ENCODE measurements at places on chromosomes 3 and 15. TPM values are rescaled to one million over a fixed set of nuclear protein-coding genes. Genes with fewer than 3 reads are reported as not detected.

Gene WDR93
- total RNA-seq, result 0.25 TPM

Gene LRRC2
- total RNA-seq, result not detected

Gene SLITRK3
- total RNA-seq, result not detected

Gene TEX55
- total RNA-seq, result not detected

Gene CD200R1
- total RNA-seq, result not detected

Gene TM4SF18
- 36.3 TPM for total RNA-seq

Gene CCR2
- total RNA-seq, result not detected

Gene LAMB2
- 114 TPM for total RNA-seq

Gene GREM1
- total RNA-seq, result 5.8 TPM

Gene SLC12A8
- 1.2 TPM for total RNA-seq

Gene TMEM207
- not detected for total RNA-seq

Gene CIP2A
- 19.0 TPM for total RNA-seq

Gene GPR176
- 11.4 TPM for total RNA-seq

Gene CCDC54
- not detected for total RNA-seq

Gene PYGO1
- 7.6 TPM for total RNA-seq

Gene ADCY5
- 0.34 TPM for total RNA-seq

Gene CHRNA5
- total RNA-seq, result 35.1 TPM

Gene GATM
- 2.2 TPM for total RNA-seq

Gene CYP1A1
- 1.6 TPM for total RNA-seq

Gene TMEM212
- total RNA-seq, result not detected

Gene PLA2G4E
- total RNA-seq, result not detected

Gene CHL1
- not detected for total RNA-seq

Gene KLHL40
- not detected for total RNA-seq

Gene SAXO2
- total RNA-seq, result 2.2 TPM

Gene GPX1
- total RNA-seq, result 306 TPM

Gene MOBP
- 0.16 TPM for total RNA-seq

Gene HAPLN3
- total RNA-seq, result 25.1 TPM

Gene ST3GAL6
- 1.2 TPM for total RNA-seq

Gene TLR9
- total RNA-seq, result not detected

Gene SLC25A38
- total RNA-seq, result 39.2 TPM

Gene SCAP
- 27.8 TPM for total RNA-seq

Gene GOLGA8J
- 0.12 TPM for total RNA-seq

Gene OXTR
- 10.5 TPM for total RNA-seq

Gene TRIM42
- total RNA-seq, result not detected

Gene CTXND1
- not detected for total RNA-seq

Gene CPNE9
- total RNA-seq, result 0.17 TPM

Gene PLSCR4
- 9.0 TPM for total RNA-seq

Gene OR4F6
- not detected for total RNA-seq

Gene EEFSEC
- 7.6 TPM for total RNA-seq

Gene ACTRT3
- 3.1 TPM for total RNA-seq

Gene SCN11A
- 0.02 TPM for total RNA-seq

Gene CDC25A
- 9.2 TPM for total RNA-seq

Measured in A549 treated with Mapracorat at 1 μM for 4 hours (cell line).